Urinary bladder (tissue), 4 donors: ENCODE measurements at places on chromosomes 12 and 14. TPM values are rescaled to one million over a fixed set of nuclear protein-coding genes. Genes with fewer than 3 reads are reported as not detected.

GRCh38 chr12:88684610-88685009, 104.3 kb upstream of the KITLG start:
- DNase-seq, result no peak

The B4GALNT3 gene
- 1.4 TPM for total RNA-seq

The GALNT16 gene
- 11.4 TPM for total RNA-seq

- DNase-seq, result no peak
Observed at GRCh38 chr12:104575442-104576186, 118.9 kb downstream of the CHST11 start.

GRCh38 chr14:100739306-100739705, 12.6 kb downstream of the DLK1 start:
- no peak for DNase-seq

The GPRC5D gene
- total RNA-seq, result not detected
